CD8-positive, alpha-beta T cell (primary cell): ENCODE measurements at places on chromosomes 2 and 18. TPM values are rescaled to one million over a fixed set of nuclear protein-coding genes. Genes with fewer than 3 reads are reported as not detected.
A peak's percentile ranks its signal among the peaks of the same experiment; 100 is the strongest.

The TMEM169 gene
- total RNA-seq = not detected

The ALPG gene
- not detected for total RNA-seq

The LIMS3 gene
- total RNA-seq = not detected

DNA sequence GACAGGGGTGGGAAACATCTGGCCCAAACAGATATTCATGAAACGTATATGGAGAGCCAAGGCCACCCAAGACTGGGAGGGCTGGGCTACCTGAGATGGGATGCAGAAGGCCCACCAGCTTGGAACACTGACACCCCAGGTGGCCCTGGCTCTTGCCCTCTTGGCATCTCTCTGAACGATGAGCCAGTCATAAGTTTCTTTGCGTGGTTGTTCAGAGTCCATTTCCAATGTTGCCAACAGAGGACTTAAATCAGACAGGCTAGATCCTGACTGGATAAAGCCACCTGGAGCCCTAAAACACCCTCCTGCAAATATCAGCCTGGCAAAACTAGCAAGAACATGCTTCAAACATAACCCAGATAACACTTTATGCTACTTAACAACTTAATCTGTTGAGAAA lies 42.6 kb downstream of the LPIN2 start:
- no peak for DNase-seq

DNA sequence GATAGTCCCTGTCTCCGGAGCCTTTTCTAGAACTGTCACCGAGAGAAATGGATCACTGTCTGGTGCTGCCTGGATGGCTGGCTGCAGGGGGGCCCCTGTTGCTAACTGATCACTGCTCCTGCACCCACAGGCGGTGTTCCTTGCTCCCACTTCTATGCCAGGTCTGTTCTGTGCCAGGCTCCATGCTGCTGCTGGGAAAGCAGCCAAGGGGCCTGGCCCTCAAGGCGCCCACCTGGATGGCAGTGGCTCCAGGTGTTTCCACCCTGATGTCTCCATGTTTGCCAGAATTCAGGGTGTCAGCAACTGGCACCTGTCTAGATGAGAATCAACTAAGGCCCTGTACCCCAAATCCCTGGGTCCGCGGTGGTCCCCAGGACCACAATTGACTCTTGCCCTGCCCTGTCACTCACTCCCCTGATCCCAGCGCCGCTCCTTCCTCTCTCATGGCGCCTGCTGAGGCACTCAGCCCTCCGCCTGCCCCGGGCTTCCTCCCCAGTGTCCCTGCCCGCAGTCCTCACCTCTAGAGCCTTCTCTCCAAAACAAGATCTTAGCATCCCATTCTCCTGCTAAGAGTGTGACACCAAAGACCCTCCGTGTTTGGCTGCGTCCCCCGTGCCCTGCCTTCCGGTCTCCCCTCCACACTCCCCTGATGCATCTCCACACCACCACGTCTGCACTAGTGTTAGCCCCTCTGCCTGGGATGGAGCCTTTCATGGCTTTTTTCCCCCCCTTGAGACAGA lies 72.5 kb upstream of the OTOF start:
- no peak for DNase-seq

DNA sequence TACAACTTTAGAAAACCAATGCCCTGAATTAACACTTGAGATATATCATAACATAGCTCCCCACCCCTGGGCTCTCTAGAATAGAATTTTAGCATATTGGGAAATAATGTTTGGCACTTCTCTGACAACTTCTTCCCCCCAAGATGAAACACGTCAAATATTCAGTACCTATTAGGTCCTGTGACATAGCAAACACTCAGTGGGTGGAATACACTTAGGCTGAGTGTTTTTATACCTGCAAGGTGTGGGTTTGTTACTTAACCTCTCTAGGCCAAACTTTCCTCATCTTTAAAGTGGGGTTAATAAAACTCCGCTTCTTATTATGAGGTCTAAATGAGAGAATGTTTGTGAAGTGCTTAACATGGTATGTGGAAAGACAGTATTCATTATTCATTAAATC lies 56.1 kb downstream of the LAMA3 start:
- DNase-seq = no peak

GRCh38 chr18:27750014-27750413 lies 426.9 kb downstream of the CDH2 start:
- DNase-seq = no peak

- no peak for DNase-seq
Observed at GRCh38 chr18:68722821-68723220, 7.9 kb upstream of the TMX3 start.

DNA sequence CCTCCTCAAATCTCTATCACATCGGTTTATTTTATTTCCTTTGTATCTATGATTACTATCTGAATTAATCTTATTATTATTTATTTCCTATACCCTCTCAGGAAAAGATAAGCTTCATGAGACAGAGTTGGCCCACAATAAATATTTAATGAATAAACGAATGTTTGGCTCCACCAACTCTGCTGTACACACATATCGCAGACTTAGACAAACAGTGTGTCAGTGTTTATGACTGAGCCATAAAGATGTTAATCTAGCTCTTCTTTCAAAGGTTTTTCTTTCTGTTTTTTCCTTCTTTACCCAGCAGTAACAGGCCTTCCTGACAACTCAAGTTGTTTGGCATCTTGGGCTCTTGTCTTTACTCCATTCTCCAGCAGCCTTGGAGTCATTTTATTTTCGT lies 329.5 kb downstream of the CDH2 start:
- no peak for DNase-seq

DNA sequence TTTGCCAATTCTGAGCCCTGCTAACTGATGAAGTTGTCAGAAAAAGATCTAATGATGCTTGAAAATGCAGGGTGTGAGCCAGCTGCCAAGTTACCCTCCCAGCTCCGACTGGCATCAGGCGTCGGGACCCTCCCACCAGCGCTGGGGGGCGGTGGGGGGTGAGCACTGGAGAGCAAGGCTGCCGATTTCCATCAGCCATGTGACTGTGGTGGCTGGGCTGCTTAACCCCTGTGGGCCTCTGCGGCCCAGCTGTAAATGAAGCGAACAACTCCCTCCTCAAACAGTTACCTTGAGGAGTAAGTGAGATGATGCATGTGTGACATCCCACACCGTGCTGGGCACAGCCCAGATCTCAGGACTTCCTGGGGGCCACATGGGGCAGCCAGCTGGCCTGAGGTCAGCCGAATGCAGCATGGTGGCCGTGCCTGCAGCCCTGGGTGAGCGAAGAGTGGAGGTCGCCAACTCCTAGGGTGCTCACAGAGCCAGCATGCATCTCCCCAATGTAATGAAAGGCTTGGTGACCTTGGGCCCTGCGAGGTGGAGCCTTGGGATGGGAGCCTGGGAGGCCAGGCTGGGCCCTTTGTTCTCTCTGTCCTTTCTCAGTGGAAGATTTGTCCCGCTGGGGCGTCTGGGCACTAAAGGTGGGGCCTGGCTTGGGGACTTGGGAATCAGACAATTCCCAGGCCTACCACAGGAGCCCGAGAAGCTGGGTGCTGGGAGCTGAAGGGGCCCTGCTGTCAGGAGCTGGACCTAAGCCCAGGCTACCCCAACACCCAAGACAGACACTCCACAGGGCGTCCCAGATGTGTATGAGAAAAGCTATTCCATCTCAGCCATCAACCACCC lies 25.1 kb downstream of the CIB4 start:
- no peak for DNase-seq

DNA sequence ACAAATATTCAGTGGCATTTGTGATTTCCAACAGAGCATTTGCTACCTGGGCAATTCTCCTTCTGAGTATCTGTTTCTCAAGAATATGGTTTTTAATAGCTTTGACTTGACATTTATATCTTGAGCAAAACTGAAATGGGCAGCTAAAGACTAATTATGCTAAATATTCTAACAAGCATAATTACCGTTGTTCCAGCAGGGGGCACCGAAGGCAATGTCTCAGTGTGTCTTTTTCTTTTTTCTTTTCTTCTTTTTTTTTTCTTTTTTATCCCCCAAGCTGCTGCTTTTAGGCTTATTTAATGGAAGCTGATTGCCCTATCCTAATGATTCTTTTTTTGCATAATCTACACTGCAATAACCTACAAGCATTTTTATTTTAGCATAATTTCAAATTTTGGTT lies 138.9 kb upstream of the NABP1 start:
- peak; percentile 12 for DNase-seq
